Body of pancreas (tissue), 4 donors: ENCODE measurements at places on chromosomes 3 and 15. TPM values are rescaled to one million over a fixed set of nuclear protein-coding genes. Genes with fewer than 3 reads are reported as not detected.

- H3K4me1 ChIP-seq = no peaks in the 10 kb centered on the region
- no peaks in the 10 kb centered on the region for H3K27me3 ChIP-seq
- H3K4me3 ChIP-seq = no peak overlapping the region
These were observed 44.2 kb downstream of the SOX2 start for GRCh38 chr3:181755959-181756358.

- H3K36me3 ChIP-seq = no peaks in the 10 kb centered on the region
- H3K4me1 ChIP-seq = no peaks in the 10 kb centered on the region
- H3K27me3 ChIP-seq = no peaks in the 10 kb centered on the region
- no peak overlapping the region for H3K4me3 ChIP-seq
- no peak overlapping the region for H3K27ac ChIP-seq
- DNase-seq = no peak
These were observed 92.3 kb upstream of the THRB start for GRCh38 chr3:24586920-24587319.

GRCh38 chr3:177050501-177051237 lies 146.6 kb downstream of the TBL1XR1 start:
- no peaks in the 10 kb centered on the region for H3K4me1 ChIP-seq
- H3K4me3 ChIP-seq = no peak overlapping the region
- no peaks in the 10 kb centered on the region for H3K36me3 ChIP-seq
- H3K27me3 ChIP-seq = no peaks in the 10 kb centered on the region

DNA sequence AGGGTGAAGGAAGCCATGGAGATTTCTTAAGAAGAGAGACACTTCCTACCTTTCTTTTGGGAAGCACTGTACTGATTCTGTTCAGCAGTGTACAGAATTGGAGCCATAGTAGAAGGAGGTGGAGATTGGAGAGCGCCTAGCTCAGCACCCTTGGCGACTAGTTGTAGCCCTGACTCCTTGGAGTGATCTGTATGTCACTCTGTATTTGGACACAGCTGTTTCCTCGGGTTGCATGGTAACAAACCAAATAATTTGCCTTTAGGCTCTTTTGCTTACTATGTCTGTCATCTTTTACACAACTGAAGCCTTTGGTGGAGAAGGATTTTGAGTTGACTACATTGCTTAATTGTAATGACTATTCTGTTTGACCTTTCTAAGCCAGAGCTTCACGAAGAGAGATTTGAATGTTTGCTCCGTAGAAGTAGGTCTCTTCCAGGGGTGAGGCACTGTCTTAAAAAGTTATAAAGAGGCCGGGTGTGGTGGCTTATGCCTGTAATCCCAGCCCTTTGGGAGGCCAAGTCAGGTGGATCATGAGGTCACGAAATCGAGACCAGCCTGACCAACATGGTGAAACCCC lies 77.1 kb downstream of the AKAP13 start:
- H3K27ac ChIP-seq = no peak overlapping the region
- DNase-seq = no peak
- no peaks in the 10 kb centered on the region for H3K36me3 ChIP-seq
- peaks cover 3% of the 10 kb centered on the region for H3K4me1 ChIP-seq

GRCh38 chr3:121399820-121400219 lies 146.0 kb downstream of the POLQ start:
- H3K4me1 ChIP-seq = no peaks in the 10 kb centered on the region
- no peak for DNase-seq
- H3K27me3 ChIP-seq = no peaks in the 10 kb centered on the region
- no peaks in the 10 kb centered on the region for H3K36me3 ChIP-seq

DNA sequence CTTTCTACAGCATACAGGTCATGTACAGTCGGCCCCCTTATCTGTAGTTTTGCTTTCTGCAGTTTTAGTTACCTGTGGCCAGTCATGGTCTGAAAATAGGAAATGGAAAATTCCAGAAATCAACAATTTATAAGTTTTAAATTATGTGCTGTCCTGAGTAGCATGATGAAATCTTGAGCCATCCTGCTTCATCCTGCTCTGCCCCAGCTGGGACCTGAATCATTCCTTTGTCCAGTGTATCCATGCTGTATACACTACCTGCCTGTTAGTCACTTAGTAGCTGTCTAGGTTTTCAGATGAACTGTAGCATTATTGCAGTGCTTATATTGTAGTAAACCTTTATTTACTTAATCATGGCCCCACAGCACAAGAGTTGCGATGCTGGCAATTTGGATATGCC lies 44.8 kb downstream of the AP4E1 start:
- peaks cover 4% of the 10 kb centered on the region for H3K36me3 ChIP-seq
- H3K27ac ChIP-seq = no peak overlapping the region
- H3K4me3 ChIP-seq = no peak overlapping the region
- H3K4me1 ChIP-seq = no peaks in the 10 kb centered on the region

- H3K27me3 ChIP-seq = no peaks in the 10 kb centered on the region
- no peak for DNase-seq
- no peaks in the 10 kb centered on the region for H3K4me1 ChIP-seq
- H3K27ac ChIP-seq = no peak overlapping the region
- no peaks in the 10 kb centered on the region for H3K36me3 ChIP-seq
These were observed 115.9 kb upstream of the ST8SIA2 start for GRCh38 chr15:92277776-92278175.

DNA sequence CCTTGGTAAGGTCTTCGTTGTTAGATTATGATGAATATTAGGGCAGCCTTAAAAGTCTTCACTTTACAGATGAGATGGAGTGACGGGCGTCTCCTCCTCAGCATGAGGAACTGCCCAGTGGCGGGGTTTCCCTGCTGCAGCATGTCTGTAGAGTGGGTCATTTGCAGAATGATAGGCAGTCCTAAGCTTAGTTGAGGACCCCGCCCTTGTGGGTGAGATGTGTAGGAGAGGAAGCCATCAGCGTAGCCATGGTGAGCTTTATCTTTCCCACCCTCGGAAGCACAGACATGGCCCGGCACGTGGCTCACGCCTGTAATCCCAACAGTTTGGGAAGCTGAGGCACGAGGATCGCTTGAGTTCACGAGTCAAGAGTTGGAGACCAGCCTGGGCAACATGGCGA lies 877 bp downstream of the NIT2 start:
- H3K27ac ChIP-seq = peak overlapping the region; percentile 86
- DNase-seq = no peak
- no peaks in the 10 kb centered on the region for H3K27me3 ChIP-seq

DNA sequence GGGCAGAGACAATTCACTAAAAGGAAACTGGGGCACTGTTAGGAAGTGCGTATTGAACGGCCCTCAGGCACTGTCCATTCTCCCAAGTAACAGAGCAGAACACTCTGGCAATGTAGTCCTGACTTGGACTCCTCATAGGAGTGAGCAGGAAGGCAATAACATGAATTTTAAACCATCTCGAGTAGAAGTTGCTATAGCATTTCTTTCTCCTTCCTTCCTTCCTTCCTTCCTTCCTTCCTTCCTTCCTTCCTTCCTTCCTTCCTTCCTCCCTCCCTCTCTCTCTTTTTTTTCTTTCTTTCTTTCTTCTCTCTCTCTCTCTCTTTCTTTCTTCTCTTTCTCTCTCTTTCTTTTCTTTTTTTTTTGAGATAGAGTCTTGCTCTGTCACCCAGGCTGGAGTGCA lies 46.4 kb upstream of the TRA2B start:
- no peak overlapping the region for H3K4me3 ChIP-seq
- H3K36me3 ChIP-seq = no peaks in the 10 kb centered on the region
- DNase-seq = no peak
- H3K4me1 ChIP-seq = peaks cover 4% of the 10 kb centered on the region
- H3K27me3 ChIP-seq = no peaks in the 10 kb centered on the region

- no peaks in the 10 kb centered on the region for H3K27me3 ChIP-seq
- H3K27ac ChIP-seq = peak overlapping the region; percentile 95
- no peak overlapping the region for H3K4me3 ChIP-seq
- DNase-seq = no peak
These were observed 113.5 kb downstream of the FNDC3B start for GRCh38 chr3:172152874-172153273.

- H3K27me3 ChIP-seq = no peaks in the 10 kb centered on the region
- peaks cover 85% of the 10 kb centered on the region for H3K4me1 ChIP-seq
- H3K36me3 ChIP-seq = no peaks in the 10 kb centered on the region
- no peak overlapping the region for H3K4me3 ChIP-seq
These were observed 39.5 kb upstream of the SCAANT1 start for GRCh38 chr3:63951492-63952247.

GRCh38 chr15:93378558-93378957 lies 289.5 kb upstream of the RGMA start:
- no peaks in the 10 kb centered on the region for H3K27me3 ChIP-seq
- H3K36me3 ChIP-seq = no peaks in the 10 kb centered on the region
- H3K27ac ChIP-seq = peak overlapping the region; percentile 47
- peak; percentile 71 for DNase-seq

DNA sequence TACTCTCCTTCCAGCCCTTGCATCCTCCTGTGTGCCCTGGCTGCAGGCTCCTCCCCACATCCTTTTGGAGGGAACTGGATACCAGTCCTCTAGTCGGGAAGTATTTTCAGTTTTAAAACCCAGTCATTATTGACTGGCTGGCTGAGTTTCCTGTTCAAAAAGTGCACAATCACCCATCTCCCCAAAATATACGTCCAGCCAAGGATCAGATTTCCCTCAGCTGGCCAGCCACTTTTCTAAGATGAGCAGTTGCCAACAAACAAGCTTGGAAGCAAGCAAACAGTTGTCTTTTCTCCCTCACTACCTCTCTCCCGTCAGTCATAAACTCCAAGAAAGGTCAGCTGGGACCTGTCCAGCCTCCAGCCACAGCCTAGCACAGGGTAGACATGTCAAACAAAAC lies 147.7 kb upstream of the GALNT15 start:
- H3K27me3 ChIP-seq = no peaks in the 10 kb centered on the region
- no peaks in the 10 kb centered on the region for H3K36me3 ChIP-seq
- DNase-seq = no peak
- H3K4me3 ChIP-seq = no peak overlapping the region
- H3K27ac ChIP-seq = no peak overlapping the region

GRCh38 chr15:48616216-48616615 lies 29.3 kb downstream of the FBN1 start:
- no peaks in the 10 kb centered on the region for H3K4me1 ChIP-seq
- no peak overlapping the region for H3K4me3 ChIP-seq

- H3K4me3 ChIP-seq = no peak overlapping the region
- no peak for DNase-seq
- no peaks in the 10 kb centered on the region for H3K4me1 ChIP-seq
- no peak overlapping the region for H3K27ac ChIP-seq
- no peaks in the 10 kb centered on the region for H3K27me3 ChIP-seq
- H3K36me3 ChIP-seq = no peaks in the 10 kb centered on the region
These were observed 43.4 kb downstream of the MYO5A start for GRCh38 chr15:52485290-52485689.

DNA sequence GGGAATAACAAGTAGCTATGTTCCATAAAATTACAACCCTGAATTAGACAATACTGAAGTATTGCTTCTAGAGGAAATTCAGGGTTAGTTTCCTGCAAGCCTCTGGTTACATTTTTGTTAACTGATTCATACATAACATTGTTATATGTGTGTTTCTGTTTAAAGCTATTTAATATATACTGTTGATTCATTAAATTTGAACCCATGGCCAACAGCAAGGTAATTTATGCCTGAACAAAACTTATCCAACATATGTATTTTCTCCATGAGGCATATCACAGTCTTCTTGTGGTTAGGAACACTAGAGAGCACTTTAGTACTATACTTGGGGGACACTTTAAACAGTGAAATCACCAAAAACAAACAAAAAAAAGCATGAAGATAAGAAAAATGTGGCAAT lies 47.7 kb upstream of the PTX3 start:
- no peak overlapping the region for H3K27ac ChIP-seq
- no peaks in the 10 kb centered on the region for H3K36me3 ChIP-seq
- no peak overlapping the region for H3K4me3 ChIP-seq
- no peaks in the 10 kb centered on the region for H3K27me3 ChIP-seq
- no peak for DNase-seq
- no peaks in the 10 kb centered on the region for H3K4me1 ChIP-seq

DNA sequence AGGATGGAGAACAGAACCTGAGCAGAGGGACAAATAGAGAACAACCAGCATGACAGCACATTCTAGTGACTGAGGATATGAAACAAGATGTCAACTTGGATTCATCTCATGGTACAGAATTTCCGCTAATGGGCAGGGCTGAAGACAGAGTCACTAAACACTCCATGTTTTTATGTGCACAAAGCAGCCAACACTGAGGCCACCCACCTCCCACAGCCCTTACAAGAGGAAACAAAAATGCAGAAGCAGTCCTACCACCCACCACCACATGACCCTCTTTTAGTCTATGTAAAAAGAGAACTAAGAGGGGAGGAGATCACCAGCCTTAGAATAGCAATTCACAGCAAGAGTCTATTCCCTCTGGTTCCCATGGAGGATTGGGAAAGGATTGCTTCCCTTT lies 131.4 kb upstream of the UBE2E2 start:
- no peaks in the 10 kb centered on the region for H3K27me3 ChIP-seq
- no peak overlapping the region for H3K4me3 ChIP-seq
- no peak overlapping the region for H3K27ac ChIP-seq
- H3K4me1 ChIP-seq = no peaks in the 10 kb centered on the region

DNA sequence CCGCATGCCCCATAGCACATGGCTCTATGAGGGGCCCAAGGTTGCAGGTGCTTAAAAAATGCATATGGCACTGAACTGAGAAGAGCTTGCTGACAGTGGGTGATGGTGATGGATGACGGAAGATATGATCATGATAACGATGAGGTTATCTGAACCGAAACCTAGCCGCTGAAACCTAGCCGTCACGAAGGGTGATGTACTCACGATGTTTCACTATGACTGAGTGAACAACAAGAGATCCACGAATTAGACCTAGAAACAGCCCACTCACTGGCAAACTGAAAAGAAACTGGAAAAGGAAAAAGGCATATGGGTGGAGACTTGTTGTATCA lies 57.6 kb upstream of the BCL6 start:
- no peak for DNase-seq
- H3K4me3 ChIP-seq = no peak overlapping the region
- no peaks in the 10 kb centered on the region for H3K36me3 ChIP-seq
- peaks cover 11% of the 10 kb centered on the region for H3K4me1 ChIP-seq
- H3K27ac ChIP-seq = no peak overlapping the region

DNA sequence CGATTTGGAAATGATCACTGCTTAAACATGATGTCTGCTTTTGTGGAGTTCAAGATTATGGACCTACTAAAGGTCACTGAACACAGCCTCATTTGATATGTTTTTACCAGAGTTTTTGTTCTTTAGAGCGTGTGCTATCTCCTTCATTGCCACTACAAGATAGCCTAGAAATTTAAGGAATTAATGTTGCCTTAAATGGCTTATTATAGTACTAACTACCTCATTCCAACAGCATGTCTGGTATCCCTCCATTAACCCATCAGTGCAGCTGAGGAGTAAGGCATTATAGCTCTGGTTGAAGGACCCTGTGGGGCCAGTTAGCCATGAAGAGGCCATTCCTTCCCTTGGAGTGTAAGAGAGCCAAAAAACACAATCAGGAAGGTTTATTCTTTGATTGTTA lies 2.3 kb upstream of the FAM43A start:
- H3K27me3 ChIP-seq = no peaks in the 10 kb centered on the region
- no peaks in the 10 kb centered on the region for H3K36me3 ChIP-seq
- H3K4me1 ChIP-seq = peaks cover 33% of the 10 kb centered on the region
- H3K4me3 ChIP-seq = no peak overlapping the region
- no peak for DNase-seq

GRCh38 chr3:49867400-49867799 lies 2.3 kb downstream of the CAMKV start:
- no peak overlapping the region for H3K4me3 ChIP-seq
- H3K27me3 ChIP-seq = peaks cover 19% of the 10 kb centered on the region
- no peak for DNase-seq
- H3K36me3 ChIP-seq = no peaks in the 10 kb centered on the region

RABL3 gene
- total RNA-seq = 9.9 TPM

BFSP2 gene
- total RNA-seq = not detected

SV2B gene
- 20.4 TPM for total RNA-seq

TRAIP gene
- total RNA-seq = 3.6 TPM

LRRC49 gene
- total RNA-seq = 3.0 TPM

BCL2A1 gene
- total RNA-seq = not detected

IDH2 gene
- 77.5 TPM for total RNA-seq

MTFMT gene
- total RNA-seq = 10.1 TPM

RAB6B gene
- total RNA-seq = 3.0 TPM
